Activated gamma-delta T cell (primary cell): ENCODE measurements at places on chromosomes 7 and 10.

DNA sequence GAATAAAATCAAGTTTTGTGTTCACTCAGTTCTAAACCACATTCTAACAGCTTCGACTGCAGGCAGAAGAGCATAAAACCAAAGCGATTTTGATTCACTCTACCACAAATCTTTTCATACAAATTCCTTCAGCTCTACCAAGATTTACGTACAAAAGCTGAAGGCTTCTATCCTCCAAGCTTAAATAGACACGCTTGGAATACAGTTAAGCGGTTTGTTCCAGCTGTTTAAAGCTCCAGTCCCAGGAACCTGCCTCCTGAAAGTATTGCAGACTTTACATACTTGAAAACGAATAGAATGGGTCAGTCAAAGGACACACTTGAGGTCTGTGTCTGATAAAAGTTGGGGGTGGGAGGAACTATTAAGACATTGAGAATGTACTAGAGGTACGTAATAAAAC lies 102.9 kb downstream of the MPP7 start:
- no peak for DNase-seq

DNA sequence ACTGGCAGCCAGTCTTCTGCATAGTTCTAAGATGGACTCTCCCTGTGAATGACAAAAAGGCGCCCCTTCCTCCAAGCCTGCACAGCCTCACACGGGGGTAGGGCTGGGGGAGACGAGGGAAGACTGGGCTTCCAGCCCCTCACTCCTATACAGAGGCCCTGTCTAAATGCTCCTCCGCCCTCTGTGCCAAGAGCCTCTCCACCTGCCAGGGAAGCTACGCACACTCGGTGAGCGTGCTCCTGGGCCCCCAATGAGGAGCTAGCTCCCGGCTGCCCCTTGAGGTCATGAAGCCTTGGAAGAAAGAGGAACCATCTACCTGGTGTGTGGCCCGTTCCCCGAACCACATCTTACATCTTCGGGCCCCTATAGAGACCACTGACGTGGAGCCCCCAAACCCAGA lies 54.8 kb downstream of the CRTAC1 start:
- no peak for DNase-seq

DNA sequence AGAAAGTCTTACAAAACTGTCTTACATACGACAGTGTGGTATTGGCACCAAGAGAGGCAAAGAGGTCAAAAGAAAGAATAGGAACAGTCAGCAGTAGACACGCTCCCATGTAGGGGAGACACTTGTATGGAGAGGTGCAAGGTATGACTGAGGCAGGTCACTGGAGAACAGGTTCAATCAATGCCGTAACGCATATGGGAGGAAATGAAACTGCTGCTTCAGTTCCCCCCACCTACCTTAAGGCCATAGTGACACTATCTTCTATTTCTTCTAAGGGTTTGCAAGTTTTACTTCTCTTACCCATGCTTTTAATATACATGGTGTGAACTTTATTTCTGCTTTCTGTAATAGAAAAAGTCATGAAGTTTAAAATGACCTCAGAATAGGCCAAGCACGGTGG lies 5.5 kb upstream of the PITRM1 start:
- DNase-seq: no peak

DNA sequence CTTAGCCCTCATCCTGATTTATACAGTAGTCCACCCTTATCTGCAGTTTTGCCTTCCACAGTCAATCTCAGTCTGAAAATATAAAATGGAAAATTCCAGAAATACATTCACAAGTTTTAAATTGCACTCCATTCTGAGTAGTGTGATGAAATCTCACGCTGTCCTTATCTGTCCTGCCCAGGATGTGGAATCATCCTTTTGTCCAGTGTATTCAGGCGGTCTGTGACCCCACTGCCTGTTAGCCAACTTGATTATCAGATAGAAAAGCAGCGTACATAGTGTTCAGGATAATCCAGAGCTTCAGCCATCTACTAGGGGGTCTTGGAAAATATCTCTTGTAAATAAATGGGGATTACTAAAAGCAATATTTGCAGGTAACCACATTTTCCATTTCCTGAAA lies 146.3 kb downstream of the MALRD1 start:
- DNase-seq: no peak

- no peak for DNase-seq
These were observed 224.3 kb upstream of the IGFBP3 start for GRCh38 chr7:46145412-46145811.
